ENCODE measurements at places on chromosomes 2 and 18.

GRCh38 chr2:168997118-168997521 lies 34.0 kb downstream of the ABCB11 start:
- no peak for DNase-seq

GRCh38 chr2:228433721-228434120 lies 252.2 kb upstream of the SPHKAP start:
- no peak for DNase-seq

- DNase-seq = no peak
These were observed 4.4 kb upstream of the ZEB2 start for GRCh38 chr2:144524118-144525009.

- DNase-seq = no peak
These were observed 398 bp downstream of the CRYBA2 start for GRCh38 chr2:218992703-218993344.

GRCh38 chr18:39299152-39299551 lies 1733.6 kb upstream of the CELF4 start:
- DNase-seq = no peak

- no peak for DNase-seq
These were observed 42.9 kb upstream of the TNFRSF11A start for GRCh38 chr18:62282188-62282629.

GRCh38 chr2:36559221-36559942 lies 38.6 kb downstream of the FEZ2 start:
- DNase-seq = no peak

DNA sequence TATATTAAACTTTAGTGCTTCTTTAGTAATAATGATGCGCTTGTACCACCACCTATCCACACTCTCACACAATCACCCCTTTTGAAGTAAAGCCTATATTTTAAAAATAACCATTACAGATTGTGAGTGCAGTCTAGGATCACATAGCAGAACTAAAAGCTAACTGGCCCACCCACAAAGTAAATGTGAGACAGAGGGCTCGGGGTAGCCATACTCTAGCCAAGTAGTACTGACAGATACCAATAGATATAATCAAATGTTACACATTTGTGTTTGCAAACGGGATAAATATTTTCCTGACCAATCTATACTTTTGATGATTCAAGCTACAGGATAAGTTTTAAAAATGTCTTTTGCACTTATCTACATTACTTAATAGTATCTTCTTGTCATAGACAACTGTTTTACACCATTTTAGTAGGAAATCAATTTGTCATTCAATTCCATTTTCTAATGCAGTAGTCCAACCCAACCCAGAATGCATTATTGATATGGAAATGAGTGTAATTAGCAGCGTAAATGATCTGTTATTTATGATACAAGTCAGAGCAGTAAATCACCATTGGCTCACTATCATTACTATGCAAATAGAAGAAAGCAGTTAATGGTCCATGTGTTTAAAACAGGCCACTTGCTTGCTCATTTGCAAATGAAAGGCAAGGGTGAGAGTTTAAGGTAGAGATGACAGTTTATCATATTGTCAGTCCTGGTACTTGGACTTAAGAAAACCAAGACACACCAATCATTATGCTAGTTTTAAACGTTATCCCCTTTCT lies 111.8 kb downstream of the ERBB4 start:
- no peak for DNase-seq

DNA sequence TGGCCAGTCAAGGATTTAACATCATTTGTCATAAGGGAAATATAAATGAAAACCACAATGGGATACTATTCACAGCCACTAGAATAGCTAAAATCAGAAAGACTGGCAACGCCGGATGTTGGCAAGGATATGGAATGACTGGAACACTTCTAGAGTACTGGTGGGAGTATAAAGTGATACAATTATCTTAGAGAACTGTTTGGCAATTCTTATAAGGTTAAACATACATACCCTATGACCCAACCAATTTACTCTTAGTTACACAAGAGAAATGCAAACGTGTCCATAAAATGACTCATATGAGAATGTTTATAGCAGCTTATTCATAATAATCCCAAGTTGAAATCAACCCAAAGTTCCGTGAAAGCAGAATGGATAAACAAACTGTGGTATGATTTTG lies 35.1 kb downstream of the MAPK4 start:
- DNase-seq = no peak

DNA sequence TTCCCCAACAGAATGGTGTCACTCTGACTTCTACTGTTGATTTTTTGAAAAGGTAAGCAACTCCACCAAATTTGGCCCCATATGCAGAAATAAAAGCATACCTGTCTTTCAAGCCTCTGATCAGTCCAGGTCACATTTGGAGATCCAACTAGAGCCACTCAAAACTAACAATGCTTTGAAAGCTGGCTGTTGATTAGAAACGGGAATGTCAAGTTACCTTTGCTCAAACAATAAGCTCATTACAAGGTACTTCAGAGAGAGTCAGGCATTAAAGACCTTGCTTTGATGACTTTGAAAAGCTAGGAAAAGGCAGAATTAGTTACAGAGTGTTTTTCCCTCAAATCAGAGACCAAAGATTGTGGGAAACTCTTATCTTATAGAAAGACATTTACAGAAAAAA lies 4.8 kb upstream of the IHH start:
- no peak for DNase-seq

DNA sequence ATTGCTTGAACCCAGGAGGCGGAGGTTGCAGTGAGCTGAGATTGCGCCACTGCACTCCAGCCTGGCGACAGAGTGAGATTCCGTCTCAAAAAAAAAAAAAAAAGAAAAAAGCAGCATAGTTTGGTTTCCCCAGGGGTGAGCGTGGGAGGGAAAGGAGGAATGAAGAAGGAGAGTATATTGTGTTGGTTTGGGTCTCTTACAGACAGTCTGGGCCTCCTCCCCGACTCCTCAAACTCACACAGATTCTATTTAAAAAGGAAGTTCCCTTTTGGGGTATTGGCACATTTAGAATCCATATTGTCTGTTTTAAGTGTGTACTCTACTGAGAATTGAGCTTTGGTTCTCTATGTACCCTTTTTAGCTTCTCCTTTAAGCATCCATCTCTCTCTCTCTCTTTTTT lies 27.4 kb upstream of the SLC20A1 start:
- DNase-seq = no peak

DNA sequence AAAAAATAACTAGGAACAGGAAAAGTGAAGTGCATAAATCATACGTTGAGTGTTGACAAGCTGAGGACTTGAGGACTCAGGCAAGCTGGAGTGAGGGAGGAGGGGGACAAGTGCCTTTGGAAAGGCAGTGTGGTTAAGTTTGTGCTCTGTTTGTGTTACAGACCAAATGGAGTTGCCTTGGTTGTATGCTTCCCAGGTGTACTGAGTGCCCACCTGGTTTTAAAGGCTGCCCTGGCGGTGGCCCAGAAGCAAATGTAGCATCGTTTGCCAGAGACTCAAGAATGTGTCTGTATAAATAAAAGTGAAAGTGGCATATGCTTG lies 240.9 kb downstream of the PRKCE start:
- DNase-seq = no peak

DNA sequence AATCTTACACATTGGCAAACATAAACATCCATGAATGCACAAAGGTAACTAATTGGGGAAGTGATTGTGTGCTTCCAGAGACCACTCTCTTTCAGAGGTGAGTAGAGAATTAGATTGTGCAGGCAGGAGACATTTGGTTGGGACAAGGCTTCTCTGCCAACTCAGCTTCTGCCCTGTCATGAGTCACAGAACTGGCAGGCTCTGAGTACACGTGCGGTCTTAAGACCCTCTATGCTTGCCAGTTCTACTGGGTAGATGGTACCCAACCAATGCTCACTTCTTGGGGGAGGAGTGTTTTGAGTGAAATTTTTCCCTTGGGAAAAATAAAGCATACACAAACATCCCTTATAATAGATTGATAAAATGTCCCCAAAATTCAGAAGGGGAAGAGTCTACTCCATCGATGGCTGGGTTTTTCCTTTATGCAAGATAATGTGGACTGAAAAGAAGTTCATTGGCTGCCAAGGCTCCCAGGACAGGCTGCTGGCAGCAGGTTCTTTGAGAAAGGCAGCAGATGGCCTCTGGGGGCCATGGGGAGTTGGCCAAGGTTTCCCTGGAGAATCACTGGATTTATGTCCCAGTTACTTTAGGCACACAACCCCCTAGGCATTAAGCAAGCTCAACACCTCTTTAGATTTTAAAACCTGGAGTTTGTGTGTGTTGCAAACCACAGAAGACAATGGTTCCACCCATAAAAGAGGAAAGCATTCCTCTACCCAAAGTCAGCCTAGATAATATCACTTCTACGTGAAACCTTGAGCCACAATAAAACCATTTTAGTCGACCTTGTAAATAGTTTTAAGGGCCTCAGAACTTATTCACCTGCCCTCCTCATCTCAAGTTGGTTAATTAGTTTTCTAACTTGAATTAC lies 417.0 kb downstream of the TXNL1 start:
- DNase-seq = no peak

- DNase-seq = no peak
These were observed 48.2 kb upstream of the ALPP start for GRCh38 chr2:232330068-232330999.

DNA sequence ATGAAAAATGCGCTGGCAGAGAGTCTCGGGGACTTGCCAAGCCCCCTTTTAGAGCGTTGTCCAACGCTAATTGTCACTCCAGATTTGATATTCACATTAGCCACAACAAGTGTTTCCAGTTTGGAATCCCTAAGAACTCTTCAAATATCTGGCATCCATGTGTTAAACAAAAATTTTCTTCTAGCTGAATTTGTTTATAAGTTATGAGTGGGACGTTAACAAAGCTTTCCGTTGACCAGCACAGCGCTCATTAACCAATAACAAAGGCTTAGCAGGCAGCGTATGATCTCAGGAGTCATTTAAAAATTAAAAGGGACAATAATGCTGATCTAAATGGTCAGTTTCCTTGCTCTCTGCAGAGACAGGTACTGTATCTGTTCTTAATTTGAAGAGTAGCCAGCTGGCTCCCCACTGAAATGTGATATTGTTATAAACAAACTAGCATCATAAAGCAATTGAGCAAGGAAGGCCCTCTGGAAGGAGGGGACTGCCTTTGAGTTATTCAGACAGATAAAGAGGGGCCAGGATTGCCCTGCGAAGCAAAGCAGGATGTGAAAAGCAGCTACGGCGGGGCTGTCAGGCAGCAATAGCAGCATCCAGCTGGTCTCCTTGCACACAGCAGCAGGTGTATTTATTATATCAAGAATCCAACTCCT lies 337.2 kb upstream of the SALL3 start:
- DNase-seq = no peak

GRCh38 chr2:212914392-212914791 lies 237.0 kb downstream of the IKZF2 start:
- no peak for DNase-seq

DNA sequence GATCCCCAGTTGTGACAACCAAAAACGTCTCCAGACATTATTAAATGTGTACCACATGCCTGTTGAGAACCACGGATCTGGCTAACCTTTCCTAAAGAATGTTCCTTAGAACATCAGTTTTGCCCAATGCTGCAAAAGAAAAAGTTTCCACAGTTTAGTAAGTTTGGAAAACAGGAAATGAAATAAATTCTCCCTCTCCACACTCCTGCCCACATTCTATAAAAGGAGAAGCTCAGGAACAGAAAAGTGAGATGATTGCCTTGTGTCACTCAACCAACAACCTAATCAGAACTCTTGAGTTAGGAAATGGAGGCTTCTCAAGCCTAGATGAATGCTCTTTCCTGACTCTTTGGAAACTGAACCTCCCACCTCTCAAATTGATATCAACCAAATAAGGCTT lies 56.1 kb upstream of the NFE2L2 start:
- DNase-seq = no peak

DNA sequence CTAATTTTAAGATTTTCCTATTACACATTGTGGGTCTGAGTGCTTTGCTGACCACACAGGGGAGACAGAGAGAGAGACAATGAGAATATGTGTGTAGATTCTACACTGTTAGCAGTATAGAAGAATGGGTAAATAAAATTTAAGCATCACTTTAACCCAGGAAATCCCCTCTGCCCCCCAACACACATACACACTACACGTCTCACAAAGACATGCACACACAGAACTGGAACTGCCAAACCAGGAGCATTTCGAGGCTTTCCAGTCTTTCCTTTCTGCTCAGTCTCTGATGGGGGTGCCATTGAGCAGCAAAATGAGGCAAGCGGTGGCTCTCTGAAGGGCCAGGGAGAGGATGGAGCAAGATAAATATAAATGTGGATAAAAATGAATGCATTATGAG lies 2.5 kb downstream of the MERTK start:
- DNase-seq = no peak

DNA sequence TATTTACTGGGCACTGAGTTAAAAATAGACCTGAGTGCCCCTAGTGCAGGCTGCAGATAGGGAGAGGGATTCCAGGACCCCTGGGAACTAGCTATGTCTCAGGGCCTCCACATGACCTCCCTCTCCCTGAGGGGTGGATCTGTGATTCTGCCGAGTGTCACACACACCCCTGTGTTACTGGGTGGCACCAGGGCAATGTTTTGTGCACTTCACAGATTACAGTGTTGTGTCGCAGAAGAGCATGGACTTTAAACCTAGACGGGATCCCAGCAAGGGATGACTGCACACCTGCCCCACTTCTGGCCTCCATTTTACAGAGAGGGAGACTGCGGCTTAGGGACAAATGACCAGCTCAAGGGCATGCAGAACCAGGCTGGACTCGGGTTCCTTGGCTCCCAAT lies 65.6 kb downstream of the ZFP36L2 start:
- no peak for DNase-seq

DNA sequence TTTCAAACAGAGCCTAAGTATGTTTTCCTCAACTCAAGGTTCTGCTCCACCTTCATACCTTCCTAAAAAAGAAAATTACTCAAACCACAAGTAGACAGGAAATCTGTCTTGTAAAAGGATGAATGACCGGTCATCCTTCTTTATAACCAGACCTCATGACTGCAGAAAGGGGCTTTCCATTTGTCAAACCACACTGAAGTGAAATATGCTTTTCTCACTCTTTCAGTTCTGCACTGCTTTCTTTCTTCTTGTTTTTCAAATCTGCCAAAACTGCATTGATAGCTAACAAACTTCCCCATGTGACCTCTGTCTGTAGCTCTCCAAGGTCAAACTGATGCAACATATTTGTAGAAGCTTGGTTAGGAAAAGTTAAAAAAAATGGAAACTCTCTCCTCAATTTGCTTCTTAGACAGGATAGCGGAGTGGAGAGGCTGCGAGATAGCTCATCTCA lies 308.9 kb upstream of the CCDC68 start:
- no peak for DNase-seq

- DNase-seq = peak; percentile 74
These were observed 164.3 kb downstream of the MIB1 start for GRCh38 chr18:21904856-21905255.

DNA sequence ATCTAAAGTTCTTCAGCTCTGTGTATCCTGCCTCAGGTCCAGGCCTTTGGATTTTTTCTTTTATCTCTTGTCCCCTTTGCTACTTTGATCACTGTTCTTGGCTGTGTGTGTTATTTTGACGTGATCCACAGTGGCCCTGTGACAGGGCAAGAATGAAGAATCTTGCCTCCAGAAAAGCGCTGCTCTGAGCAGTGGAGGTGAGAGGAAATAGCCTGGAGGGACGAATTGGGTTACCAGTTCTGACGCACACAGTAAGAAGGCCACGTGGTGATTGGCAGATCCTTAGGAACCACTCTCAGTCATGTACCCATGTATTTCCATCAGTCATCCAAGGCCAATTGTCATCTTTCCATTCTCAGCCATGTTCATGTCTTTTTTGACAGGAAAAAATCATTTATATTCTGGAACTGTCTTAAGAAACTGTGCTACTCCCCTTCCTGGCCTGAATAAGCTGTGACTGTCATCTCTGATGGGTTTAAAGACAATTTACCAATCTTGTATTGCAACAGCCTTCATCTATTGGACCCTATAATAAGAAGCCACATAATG lies 47.6 kb downstream of the MAPK4 start:
- no peak for DNase-seq

- DNase-seq = no peak
These were observed 115.8 kb downstream of the SPHKAP start for GRCh38 chr2:228065686-228066085.

All from LNCaP clone FGC (cell line).